Activated T-cell treated with anti-CD3 and anti-CD28 coated beads, Interleukin-2, amount 50 U/mL, for 48 hours (primary cell): ENCODE measurements at places on chromosomes 1 and 21.

- DNase-seq: no peak
These were observed 140.4 kb downstream of the BRINP2 start for GRCh38 chr1:177311111-177311510.

DNA sequence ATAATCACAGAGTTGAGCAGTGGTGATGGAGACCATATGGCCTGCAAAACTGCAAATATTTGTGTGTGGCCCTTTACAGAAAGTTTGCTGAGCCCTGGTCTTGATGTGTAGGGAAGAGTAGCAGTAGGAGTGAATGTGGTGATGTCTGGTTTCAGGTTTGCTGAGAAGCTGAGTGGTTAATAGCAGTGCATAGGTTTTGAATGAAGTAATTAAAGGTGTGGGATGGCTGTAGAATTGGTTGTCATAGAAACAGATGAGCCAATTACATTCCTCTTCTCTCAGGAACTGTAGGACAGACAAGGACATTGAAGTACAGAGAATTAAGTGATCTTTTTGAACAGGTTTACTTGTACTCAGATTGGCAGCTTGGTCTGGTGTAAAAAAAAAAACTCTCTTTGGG, 37.4 kb downstream of the PRDM2 start:
- DNase-seq: no peak

- DNase-seq: no peak
These were observed 7.7 kb downstream of the GOLT1A start for GRCh38 chr1:204206121-204206520.

GRCh38 chr21:31370281-31370892, 26.3 kb upstream of the TIAM1 start:
- DNase-seq: no peak

DNA sequence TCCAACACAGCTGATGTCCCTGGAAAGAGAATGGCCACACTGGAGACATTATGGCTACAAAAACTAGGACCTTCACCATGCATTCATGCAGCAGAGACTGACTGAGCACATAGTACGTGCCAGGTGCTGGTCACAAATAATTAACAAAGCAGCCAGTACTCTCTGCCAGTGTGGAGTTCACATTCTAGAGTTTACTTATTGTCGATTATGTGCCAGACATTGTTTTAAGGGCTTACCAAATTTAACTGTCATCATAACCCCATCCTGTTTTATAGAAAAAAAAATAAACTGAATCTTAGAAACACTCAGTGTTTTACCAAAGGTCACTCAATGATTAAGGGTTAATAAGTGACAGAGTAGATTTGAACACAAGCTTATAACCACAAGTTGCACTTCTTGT, 143.3 kb downstream of the RRAGC start:
- no peak for DNase-seq
